Stimulated activated CD4-positive, alpha-beta T cell treated with anti-CD3 and anti-CD28 coated beads, TNF-alpha, amount 100 ng/mL, for 24 hours (primary cell): ENCODE measurements at places on chromosomes 6 and 20.

DNA sequence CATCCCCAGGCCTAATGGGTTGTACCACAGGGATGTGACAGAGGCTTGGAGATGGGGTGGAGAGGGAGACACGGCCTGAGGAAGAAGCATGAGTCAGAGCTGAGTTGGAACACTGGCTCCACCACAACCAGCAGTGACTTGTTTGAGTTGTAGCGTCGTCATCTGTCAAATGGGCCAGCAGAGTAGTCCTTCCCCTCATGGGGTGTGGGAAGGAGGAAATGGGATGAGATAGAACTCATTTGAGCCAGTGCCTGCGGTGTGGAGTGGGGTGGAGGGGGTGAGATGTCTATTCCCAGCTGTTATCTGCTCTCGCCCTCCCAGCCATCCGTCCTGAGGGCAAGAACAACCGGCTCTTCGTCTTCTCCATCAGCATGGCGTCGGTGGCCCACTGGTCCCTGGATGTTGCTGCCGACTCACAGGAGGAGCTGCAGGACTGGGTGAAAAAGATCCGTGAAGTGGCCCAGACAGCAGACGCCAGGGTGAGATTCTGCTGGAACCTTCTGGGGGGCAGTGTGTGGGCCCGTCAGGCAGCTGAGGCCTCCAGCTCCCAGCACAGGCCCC is 32.5 kb downstream of the PLCG1 start:
- DNase-seq, result no peak

DNA sequence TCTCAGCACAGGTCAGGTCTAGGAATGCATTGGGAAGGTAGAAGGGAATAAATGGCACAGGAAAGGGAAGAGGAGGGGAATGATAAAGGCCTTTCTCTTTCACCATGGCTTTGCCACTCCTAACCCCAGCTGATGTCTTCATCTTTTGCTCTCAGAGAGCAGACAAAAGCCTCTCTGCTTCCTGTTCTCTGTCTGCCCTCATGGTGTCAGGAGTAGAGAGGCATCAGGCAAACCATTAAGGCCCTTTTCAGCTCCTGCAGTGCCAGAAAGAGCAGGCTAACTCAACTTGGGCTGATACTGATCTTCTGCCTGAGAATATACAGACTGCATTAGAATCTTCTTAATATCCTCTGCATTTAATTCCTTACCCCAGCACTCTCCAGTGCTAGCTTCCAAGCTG is 48.0 kb upstream of the STXBP5 start:
- DNase-seq, result no peak

DNA sequence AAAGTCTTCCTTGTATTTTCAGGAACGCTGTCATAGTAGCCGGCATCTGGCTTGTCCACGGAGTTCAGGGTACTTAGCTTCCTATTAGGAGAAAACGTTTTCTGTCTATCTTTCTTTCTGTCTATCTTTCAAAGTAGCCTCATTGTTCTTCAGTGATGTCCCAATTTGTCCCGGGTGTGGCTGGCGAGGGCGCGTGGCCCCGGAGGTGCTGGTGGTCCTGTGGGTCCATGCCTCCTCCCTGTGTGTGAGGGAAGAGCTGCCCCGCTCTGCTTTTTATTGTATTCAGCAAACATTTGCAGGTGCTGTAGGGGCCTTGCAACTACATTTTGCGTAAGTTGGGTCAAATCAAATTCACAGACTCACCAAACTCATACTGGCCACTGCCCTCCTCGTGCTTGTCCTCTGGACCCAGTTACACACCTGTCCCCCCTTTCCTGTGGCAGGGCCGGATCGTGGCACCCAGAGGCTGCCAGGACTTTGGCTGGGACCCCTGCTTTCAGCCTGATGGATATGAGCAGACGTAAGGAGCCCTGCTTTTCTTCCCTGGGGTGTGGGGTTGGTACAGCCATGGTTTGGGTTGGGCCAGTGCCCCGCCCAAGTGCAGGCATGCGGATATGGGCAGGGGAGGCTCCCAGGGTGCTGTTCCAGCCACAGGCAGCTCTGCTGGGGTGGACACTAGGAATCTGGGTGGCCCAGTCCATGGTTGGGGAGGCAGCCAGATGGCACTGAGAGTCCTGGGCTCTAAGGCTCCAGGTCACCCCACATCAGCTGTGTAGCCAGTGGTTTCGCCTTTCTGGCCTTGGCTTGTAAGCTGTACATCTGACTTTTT is 12.3 kb downstream of the ITPA start:
- DNase-seq, result no peak

GRCh38 chr6:64083261-64083660 is 447.7 kb downstream of the PHF3 start:
- DNase-seq, result no peak

DNA sequence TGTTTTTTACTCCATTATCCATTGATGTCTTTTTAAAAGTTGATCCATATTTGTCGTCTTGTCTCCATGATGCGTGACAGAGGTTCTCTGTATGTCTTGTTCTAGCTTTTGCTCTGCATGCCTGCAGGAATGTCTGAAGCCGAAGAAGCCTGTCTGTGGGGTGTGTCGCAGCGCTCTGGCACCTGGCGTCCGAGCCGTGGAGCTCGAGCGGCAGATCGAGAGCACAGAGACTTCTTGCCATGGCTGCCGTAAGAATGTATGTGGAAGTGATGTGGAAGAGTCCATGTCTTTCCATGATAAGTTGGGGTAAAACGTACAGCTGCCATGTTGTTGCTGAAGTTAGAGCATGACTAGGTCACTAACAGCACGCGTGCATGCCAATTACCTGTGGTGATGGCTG is 5.3 kb downstream of the RNF114 start:
- no peak for DNase-seq

DNA sequence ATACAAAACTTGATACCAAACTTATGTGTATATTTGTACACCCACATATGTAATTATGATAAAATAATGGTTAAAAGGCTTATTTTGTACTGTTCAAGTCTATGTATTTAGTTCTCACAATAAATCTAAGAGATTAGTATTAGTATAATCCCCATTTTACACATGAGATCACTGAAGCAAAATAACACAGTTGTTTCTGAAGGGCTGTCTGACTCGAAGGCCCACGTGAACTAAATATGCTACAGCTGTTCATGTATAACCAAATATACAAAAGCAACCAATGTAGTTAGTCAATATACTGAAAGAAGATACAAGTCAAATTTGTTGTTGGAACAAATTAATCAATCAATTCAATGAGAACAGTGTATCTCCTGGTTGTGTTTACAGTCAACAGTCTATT is 959.2 kb downstream of the EPHA7 start:
- DNase-seq, result no peak

- DNase-seq, result no peak
These were observed 1085.8 kb upstream of the CITED2 start for GRCh38 chr6:140460267-140460666.

DNA sequence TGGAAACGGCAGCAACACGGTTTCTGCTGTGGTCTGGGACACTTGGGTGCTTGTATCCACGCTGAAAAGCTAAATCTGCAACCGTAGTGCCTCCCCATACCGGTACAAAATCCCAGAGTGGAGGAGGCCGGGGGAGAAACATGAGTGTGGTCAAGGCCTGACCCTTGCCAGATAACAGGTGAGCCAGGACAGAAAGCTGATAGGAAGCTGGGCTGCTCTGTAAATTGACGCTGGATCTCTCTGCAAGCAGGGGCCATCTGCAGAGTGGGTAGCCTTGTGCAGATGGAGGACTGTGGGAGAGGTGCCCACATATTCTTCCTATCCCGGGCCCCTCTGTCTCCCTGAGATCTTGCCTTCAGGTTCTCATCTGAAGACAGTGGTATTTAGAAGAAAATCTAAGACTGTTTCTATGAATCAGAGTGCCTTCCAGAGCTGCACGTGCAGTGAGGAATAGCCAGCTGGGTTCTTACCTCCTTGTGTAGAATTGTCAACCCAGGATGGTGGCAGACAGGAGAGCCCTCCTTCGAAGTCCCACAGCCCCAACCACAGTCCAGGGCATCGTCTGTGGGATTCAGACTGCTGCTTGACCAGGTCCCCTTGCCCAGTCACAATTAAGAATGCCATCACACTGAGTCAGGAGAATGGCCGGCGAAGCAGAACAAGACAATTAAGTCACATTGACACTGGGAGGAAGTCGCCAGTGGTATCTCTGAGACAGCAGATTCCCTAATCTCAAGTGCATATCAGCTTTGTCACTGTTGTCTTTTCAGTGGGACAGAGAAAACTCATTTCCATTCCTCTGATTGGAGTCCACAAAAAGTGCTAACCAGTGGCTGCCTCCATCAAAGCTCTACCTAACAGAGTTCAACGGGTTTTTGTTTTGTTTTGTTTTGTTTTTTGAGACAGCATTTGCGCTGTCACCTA is 100.0 kb upstream of the RIPOR2 start:
- DNase-seq, result no peak

- no peak for DNase-seq
These were observed 145.7 kb upstream of the PHACTR3 start for GRCh38 chr20:59458645-59459044.

DNA sequence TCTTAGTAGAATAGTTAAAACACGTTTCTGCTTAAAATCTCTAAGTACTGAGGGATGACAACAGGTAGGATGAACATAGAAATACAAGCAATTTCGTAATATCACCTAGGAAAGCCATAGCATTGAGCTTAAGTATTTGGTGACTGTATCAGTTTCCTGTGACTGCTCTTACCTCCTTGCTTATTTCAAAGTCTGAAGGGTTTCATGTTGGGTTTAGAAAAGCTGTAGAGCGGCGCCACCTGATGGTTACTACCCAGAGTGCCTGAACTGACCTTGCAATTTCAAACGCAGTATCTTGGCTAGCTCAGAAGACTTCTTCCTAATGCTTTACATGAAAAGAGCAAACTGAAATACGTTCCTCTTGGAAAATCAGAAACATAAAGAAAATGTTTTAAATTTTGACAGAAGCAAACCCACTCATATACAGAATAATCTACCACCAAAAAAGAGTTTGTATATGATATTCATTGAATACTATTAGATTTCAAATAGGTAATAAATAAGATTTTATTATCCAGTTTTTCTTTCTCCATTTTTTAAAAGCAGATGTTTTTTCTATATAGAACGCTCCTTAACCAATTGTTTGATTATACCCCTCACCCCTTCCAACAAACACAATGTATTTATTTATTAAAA is 82.3 kb upstream of the RIPOR2 start:
- DNase-seq, result peak; percentile 59

DNA sequence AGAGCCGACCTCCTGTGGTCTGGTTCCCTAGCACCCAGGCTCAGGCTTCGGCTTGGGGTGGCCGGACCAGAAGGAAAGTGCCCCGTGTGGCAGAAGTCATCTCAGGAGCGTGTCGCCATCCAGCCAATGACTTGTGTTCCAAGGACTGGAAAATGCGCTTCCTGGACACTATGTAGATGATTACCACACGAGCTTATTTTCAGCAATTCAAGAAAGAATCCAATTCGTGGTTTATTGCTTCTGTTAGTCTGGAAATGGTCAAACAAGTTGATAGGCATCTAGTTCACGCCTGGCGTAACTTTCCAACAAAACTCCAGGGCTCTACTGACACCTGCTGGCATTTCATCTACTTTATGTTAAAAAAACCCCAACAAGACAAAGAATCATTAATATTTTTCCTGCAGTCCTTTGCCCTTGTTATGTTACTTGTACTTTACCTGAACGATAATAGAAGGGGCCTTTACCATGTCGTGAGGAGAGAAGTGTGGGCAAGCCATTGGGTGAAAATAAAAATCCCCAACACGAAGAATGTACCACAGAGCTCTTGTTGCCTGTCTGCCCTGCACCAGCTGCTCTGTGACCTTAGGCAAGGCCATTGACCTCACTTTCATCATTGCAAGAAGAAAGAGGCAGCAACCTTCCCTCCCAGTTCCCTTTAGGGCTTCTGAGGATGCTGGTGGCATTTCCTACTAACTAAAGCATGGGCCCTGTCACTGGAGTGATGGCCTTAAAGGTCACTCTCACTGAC is 154.7 kb upstream of the LAMP5 start:
- no peak for DNase-seq

DNA sequence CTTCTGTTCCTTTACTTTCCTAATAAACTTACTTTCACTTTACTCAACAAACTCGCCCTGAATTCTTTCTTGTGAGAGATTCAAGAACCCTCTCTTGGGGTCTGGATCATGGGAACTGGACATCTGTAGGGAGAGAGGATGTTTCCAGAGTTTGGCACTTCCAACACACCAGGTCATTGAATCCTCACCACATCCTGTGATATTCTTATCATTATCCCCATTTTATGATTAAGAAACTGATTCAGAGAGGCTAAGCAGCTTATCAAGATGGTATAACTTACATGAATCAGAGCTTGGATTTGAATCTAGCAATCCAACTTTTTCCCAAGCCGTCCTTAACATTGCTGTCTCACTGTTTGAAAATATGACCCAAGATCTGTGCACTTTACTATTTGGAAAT is 15.5 kb downstream of the PPIL6 start:
- no peak for DNase-seq

GRCh38 chr6:162092816-162093502 is 634.6 kb downstream of the PRKN start:
- DNase-seq, result no peak

DNA sequence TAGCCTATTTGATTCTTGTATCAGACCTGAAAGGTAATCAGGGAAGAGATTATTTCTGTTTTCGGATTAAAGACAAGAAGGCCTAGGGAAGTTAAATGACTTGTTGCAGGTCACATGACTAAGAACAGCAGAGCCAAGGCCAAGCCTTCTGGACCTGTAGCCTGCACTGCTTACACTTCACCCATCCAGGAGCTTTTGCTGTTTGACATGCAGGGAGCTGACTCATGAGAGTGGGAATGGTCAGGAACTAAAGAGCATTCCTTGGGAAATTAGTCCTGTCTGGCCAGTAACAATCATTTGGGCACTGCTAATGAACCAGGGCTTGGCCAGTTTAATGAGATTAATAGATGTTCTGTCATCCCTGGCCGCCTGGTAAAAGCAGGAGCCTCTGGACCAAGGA is 46.8 kb downstream of the EIF2S2 start:
- DNase-seq, result no peak
